ENCODE measurements at places on chromosomes 7 and 10. TPM values are rescaled to one million over a fixed set of nuclear protein-coding genes. Genes with fewer than 3 reads are reported as not detected.

GRCh38 chr10:71268247-71268691 is 50.8 kb upstream of the SLC29A3 start:
- no peak for ATAC-seq

TMEM139 gene
- 3.9 TPM for total RNA-seq

DNA sequence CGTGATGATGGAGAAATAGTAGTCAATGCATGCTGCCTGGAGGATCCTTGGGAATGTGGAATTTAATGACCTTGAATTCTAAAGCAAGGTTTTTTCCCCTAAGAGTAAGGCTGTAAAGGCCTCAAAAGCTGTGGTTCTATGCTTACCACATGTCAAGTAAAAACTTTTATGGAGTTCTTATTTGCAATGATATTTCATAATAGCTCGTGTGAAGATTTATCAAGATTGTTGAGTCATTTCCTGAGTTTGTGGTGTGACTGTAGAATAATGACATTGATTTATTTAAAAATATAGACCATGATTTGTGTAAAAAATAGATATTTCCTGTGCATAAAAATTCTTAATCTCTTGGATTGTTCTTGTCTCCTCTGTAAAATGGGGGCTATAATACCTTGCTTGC is 67.5 kb upstream of the SORCS1 start:
- ATAC-seq: no peak

LIPK gene
- not detected for total RNA-seq

DNA sequence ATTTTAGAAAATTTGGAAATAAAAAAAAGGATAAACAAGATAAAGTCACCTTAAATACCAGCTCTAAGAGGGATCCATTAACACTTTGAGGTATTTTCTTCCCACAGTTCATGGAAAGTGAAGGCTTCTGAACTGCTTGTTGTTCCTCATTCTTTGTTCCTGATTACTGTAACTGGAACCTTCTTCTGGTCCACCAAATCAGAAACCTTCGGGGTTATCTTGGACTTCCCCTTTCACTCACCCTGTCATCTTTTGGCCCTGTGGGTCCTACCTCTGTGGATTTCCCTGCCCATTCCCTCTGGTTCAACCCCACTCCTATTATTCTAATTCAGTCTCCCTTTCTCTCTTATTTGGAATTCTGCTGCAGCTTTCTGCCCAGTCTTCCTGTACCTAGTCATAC is 116.5 kb upstream of the PRPS1L1 start:
- ATAC-seq: no peak

DNA sequence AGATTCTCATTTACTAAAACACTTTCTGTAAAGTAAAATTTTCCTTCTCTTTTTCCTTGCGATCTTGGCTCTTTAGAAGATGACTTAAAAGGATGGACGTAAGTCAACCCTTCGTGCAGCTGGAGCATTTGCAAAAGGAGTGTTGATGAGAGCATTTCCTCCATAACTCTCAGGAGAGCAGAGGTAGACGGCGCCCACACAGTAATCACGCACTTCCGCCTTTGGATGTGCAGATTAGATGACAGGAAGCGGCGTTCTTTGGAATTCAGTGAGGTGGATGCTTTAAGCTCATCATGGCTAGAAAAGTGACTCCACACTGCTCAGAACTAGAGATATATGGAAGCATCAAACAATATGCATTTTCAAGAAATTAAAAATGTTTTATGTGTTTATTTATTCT is 43.0 kb upstream of the NPS start:
- no peak for ATAC-seq

- ATAC-seq: no peak
These were observed 1.4 kb upstream of the PODXL start for GRCh38 chr7:131557652-131558385.

DNA sequence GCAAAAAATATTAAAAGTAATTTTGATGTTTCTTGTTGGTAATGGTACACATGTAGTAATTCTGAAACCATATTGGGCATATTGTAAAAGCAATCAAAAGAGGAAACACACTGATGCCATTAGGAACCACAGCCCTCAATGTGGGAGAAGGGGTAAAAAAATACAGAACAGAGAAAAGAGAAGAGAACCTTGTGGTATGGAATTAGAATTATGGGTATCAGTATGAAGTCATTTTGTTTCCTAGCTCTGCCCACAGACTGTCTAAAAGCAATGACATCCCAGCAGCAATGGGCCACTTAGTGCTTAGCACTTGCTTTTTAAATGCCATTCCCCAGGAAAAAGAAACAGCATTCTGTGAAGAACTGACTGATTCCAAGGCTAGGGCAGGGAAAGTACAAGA is 61.5 kb downstream of the CPVL start:
- ATAC-seq: no peak

GRCh38 chr7:131190146-131190545 is 137.5 kb upstream of the MKLN1 start:
- no peak for ATAC-seq

DNA sequence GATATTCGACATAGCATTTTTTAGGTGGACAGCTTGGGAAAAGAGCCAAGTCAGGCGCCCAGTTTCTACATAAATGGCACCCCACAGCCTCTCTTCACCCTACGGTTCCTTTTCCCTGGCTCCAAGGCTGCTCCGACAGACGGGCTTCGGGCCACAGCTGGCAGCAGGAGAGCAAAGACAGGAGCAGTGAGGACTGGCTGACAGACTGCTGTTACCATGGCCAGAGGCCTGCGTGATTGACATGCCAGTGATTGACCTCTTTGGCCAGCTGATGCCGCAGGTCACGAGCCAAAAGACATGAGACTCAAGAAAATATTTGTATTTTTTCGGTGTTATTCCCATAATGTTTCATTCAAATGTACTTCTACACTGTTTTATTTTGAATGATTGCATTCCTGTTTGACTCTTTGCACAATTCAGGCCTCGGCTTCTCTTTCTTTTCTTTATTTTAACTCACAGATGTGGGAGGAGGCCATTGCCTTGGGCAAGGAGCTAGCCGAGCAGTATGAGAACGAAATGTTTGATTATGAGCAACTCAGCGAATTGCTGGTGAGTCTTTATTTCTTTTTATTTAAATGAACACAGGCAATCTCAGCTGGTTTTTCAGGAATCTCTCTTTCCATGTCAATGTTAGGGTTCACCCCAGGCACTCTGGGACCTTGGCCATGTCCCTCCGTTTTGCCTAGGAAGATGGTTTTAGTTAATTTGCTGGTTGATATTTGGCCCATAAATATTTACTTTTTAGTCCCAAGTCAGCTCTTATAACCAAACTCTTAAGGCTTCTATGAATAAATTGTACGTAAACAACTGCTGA is 146.3 kb upstream of the NPS start:
- ATAC-seq: no peak

EVX1 gene
- 0.31 TPM for total RNA-seq

DNA sequence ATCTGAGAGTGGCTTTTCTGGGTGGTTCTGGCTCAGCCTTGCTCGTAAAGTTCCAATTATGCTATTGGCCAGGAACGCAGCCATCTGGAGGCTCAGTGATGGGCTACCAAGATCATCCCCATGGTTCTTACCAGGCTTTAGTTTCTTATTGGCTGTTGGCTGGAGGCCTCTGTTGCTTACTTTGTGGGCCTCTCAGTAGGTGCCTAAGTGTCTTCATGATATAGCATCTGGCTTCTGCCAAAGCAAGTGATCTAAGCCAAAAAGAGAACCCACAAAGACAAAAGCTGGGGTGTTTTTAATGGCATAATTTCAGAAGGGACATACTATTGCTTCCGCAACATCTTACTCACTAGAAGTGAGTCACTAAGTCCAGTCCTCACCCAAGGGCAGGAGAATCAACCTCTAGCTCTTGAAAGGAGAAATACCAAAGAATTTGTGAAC is 132.0 kb upstream of the MDFIC start:
- ATAC-seq: no peak

GRCh38 chr10:102289356-102289755 is 44.0 kb downstream of the GBF1 start:
- ATAC-seq: no peak

DNA sequence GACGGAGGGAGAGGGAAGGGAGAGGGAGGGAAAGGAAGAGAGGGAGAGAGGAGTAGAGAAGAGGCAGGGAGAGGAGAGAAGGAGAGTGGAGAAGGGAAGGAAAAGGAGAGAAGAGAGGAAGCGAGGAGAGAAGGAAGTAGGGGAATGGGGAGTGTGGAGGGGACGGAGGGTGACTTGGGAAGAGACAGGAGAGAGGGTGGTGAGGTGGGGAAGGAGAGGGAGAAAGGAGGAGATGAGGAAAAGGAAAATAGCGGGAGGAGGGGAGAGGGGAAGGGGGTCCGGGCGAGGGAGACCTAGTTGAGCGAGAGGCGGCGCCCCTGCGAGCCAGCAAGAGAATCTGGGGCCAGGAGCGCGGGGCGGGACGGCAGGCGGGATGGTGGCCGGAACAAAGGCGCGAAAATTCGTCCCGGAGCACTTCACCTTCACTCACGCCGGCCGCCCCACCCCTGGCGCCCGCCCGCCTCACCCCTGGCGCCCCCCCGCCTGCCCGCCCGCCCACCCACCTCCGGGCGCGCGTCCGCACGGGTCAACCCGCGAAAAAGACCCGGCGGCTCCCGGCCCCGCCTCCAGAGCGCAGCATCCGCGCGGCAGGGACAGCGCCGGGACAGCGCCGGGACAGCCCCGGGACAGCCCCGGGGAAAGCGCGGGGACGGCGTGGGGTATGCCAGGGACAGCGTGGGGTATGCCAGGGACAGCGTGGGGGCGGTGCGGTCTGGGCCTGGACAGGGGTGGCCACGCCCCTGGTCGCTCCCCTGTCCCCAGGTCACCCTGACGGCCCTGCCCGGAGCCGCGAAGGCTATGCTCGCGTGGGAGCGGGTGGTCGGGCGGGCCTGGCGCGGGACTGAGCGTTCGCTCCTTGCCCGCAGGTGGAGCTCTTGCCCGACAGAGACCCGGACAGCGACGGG is 4.2 kb downstream of the VSTM2A start:
- ATAC-seq: peak; percentile 69

A1CF gene
- 0.38 TPM for total RNA-seq

DNA sequence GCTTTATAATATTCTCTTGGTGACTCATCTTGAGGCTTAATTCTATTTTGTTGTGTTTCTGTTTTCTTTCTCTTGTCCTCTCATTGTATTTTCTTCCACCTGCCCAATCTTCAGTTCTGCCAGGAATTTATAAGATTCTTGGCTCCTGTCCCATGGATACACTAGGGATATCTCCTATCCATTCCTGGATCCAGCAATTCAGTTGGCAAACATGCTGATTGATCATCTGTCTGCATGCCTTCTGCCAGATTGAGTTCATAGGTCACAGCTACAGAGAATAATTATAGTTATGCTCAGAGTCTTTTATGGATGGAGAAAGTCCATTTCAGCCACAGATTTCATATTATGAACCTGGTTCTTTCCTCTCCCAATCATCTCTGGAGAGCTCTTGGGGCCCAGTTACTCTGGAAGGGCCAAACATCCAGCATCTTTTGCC is 140.4 kb upstream of the MAGI2 start:
- ATAC-seq: no peak

DNA sequence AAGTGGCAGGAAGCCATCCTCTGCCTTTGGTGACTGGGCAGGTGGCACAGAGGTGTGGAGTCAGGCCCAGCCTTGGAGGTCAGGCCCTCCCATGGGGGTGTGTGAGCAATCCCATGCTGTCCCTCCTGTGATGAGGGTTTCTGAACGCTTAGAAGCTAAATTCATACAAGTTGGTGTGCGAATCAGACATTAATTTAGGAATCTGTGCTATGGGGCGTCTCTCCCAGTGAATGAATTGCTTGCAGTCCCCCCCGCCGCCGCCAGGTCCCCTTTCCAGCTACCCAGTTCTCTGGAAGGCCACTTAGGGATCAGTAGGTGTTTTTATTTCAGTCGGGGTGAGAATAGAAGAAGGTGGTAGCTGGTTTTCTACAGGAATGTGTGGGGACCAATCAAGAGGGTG is 37.5 kb downstream of the LRRC18 start:
- no peak for ATAC-seq

GRCh38 chr10:99779335-99779734 is 3.1 kb upstream of the ABCC2 start:
- no peak for ATAC-seq

GRCh38 chr7:113768387-113768786 is 150.4 kb downstream of the PPP1R3A start:
- ATAC-seq: no peak

ARMS2 gene
- total RNA-seq: 0.70 TPM

DNA sequence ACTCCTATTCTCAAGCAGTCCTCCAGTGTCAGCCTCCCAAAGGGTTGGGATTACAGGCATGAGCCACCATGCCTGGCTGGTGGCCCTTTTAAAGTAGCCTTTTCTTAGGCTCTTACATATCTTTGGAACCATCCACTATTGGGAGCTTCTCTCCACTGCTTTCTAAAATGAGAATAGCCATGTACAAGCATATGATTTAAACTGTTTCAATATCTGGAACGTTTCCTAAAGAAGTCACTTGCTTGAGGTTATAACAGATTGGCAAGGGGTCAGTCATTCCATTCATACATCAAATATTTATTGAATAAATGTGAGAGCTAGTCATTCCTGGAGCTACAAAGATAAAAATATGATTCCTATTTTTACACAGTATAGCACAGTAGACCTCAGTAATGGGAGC is 97.4 kb upstream of the LRGUK start:
- ATAC-seq: no peak

DNA sequence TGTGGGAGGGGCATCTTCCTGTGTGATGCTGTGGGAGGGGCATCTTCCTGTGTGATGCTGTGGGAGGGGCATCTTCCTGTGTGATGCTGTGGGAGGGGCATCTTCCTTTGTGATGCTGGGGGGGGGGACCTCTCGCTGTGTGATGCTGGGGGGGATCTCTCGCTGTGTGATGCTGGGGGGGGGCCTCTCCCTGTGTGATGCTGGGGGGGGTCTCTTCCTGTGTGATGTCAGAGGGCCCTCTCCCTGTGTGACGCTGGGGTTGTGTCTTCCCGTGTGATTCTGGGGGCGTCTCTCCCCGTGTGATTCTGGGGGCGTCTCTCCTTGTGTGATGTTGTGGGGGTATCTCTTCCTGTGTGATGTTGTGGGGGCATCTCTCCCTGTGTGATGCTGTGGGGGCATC is 27.9 kb upstream of the DPYSL4 start:
- ATAC-seq: peak; percentile 67

DNA sequence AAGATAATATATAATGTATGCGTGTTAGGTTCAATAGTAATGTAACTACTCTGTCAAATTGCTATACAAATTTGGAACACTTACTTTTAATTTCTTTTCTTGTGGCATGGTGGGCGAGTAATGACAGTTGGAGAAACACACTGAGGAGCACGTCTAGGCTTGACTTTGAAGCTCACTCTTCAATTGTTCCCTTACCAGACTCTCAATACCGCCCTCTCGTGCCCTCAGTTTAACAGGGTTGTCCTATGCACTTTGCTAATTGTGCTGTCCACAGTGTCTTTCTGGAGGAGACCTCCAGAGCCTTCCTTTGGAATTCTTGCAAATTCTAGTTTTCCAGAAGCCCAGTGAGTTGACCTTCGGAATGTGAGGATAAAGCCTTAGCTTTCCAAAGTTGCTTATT is 107.2 kb upstream of the RELN start:
- no peak for ATAC-seq

- ATAC-seq: no peak
These were observed 5.1 kb downstream of the PTTG1IP2 start for GRCh38 chr7:90474284-90475210.

PPP1R17 gene
- 1.0 TPM for total RNA-seq

GRCh38 chr7:3923307-3923918 is 622.4 kb downstream of the SDK1 start:
- ATAC-seq: no peak

Measured in motor neuron (in vitro differentiated cells).